Aorta (tissue), 5 donors: ENCODE measurements at places on chromosomes 4 and X. TPM values are rescaled to one million over a fixed set of nuclear protein-coding genes. Genes with fewer than 3 reads are reported as not detected.

DNA sequence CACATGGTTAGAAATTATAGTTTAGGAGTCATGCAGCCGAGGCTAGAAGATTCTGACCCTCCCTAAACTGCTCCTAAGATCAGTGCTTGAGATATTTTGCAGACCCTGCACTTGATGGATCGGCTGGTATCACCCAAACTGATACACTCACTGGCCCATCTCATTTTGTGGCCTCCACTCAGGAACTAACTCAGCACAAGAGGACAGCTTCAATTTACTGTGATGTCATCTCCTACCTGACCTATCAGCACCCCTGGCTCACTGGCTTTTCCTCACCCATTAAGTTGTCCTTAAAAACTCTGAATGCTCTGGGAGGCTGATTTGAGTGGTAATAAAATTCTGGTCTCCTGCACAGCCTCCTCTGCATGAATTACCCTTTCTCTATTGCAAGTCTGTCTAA, 450.9 kb downstream of the PCDH10 start:
- DNase-seq, result no peak

GRCh38 chr4:183333983-183334382, 11.8 kb upstream of the CLDN24 start:
- DNase-seq, result no peak

DNA sequence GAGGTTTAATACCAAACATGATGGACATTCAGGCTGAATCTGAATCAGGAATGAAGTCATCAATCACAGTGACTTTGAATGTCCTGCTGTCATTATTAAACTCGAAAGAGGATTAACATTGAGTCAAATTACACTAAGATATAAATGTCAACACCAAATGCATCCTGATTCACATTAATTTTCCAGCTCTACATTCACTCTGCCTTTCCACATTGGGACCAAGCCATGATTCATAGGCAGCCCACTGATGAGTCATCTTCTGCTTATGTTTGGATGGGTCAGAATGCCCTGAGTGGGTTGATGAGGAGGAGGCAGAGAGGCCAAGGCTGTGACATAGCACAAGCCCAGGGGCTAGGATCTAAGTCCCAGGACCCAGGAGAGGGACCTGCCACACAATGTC, 247.6 kb upstream of the RPS6KA3 start:
- DNase-seq, result no peak

DNA sequence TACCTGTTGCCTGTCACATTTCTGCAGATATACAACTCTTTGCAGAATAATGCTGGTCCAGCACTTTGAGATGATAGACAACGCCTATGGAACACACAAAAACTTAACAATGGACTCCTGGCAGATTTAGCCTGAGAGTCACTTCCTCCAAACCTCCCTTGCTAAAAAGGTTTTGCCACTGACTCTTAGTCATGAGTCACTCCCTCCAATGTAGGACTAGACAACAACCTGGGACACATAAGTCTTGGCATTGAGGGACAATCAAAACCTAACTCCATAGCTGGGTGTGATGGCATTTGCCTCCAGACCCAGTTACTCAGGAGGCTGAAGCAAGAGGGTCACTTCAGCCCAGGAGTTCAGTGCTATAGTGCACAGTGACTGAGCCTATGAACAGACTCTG, 22.0 kb upstream of the EIF4E start:
- DNase-seq, result no peak

DNA sequence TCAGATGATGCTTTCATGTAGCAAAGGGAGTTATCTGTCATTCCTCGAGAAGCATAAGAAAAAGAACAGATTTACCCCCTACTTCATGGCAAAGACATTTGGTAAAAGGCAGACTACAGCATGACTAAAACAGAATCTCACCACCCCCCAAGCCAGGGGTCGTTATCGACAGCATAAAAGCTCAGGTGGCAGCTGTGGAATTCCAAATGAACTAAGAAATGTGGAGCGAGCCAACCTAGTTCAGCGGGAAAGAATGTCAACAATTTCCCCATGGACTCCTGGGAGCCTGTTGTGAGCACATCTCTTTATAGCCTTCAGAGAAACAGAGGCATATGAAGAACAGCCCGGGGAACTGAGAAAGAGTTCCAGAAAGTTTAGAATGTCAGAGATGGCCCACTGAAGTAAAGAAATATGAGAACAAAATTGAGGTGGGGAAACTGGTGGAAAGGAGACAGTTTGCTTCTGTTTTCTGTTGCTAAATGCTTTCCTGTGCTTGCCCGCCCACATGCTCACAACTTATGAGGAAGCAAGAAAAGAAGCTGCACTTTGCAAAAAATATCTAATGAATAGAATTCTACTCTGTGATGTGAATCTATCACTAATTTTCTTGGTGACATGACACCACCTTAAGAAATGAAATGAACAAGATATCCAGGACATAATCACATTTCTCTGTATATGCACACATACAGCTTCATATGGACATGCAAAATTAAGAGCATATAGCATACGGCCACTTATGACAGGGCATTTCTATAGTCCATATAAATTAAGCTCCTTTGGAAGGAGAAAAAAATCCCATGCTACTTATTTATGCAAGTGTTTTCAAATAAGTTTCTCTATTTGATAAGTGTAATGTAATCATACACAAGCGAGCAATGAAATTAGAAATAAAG, 135.3 kb upstream of the MID1 start:
- DNase-seq, result no peak

- no peak for DNase-seq
Measured at GRCh38 chr4:115841871-115842270, 728.5 kb upstream of the NDST4 start.

HDX gene
- 10.4 TPM for total RNA-seq

HPGD gene
- 5.2 TPM for total RNA-seq

GRCh38 chr4:86338989-86339388, 20.9 kb downstream of the MAPK10 start:
- DNase-seq, result no peak

FAM149A gene
- 17.8 TPM for total RNA-seq

DNA sequence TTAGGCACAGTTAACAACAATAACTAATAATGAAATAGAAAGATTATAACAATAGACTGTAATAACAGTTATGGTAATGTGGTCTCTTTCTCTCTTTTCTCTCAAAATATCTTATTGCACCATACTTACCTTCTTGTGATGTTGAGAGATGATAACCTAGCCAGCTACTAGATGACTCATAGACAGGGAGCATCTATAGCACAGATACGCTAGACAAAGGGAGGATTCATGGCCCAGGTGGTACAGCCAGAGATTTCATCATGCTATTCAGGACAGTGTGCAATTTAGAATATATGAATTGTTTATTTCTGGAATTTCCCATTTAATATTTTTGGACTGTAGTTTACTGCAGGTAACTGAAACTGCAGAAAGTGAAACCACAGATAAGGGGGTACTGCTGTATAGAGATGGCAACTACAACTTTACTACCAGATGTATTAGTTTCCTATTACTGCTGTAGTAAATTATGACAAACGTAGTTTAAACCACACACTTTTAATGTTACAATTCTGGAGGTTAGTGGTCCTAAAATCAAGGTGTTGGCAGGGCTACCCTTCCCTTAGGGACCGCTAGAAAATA, 41.8 kb upstream of the MAGED1 start:
- DNase-seq, result no peak
